H9 (cell line): ENCODE measurements at places on chromosomes 2 and 18.

GRCh38 chr2:84925336-84925723 is 19.9 kb downstream of the TMSB10 start:
- no peak overlapping the region for H3K27ac ChIP-seq
- no peak overlapping the region for H3K4me3 ChIP-seq
- H3K36me3 ChIP-seq: no peaks in the 10 kb centered on the region
- H3K27me3 ChIP-seq: no peaks in the 10 kb centered on the region
- no peak for DNase-seq
- H3K4me1 ChIP-seq: no peaks in the 10 kb centered on the region

DNA sequence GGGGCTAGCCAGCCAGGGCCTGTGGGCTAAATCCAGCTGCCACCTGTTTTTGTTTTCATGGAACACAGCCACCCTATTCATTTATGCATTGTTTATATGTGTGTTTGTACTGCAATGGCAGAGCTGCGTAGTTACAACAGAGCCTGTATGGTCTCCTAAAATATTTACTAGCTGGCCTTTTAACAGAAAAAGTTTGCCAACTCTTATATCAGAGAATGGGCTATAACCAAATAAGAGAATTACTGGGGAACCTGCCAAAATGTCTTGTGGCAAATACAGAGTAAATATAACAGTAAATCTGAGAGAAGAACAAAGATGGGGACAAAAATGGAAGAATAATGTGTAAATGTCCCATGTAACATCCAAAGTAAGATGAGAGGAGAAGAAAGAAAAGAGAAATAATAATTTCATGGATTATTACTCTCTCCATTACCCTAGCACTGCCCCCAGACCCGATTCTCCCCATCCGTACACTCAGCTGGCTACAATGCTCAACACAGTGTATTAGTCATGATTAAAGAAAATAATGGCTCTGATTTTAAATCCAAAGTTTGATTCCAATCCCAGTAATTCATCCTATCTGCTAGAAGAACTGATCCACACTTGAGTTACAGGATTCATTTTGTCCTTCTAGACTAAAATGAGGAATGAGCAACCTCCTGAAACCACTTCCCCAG is 249.3 kb downstream of the LRATD1 start:
- no peak overlapping the region for H3K4me3 ChIP-seq
- H3K4me1 ChIP-seq: no peaks in the 10 kb centered on the region
- no peak for DNase-seq

GRCh38 chr18:31835528-31836133 is 75.0 kb upstream of the SLC25A52 start:
- H3K36me3 ChIP-seq: peaks cover 34% of the 10 kb centered on the region
- no peak for DNase-seq
- H3K4me1 ChIP-seq: no peaks in the 10 kb centered on the region

DNA sequence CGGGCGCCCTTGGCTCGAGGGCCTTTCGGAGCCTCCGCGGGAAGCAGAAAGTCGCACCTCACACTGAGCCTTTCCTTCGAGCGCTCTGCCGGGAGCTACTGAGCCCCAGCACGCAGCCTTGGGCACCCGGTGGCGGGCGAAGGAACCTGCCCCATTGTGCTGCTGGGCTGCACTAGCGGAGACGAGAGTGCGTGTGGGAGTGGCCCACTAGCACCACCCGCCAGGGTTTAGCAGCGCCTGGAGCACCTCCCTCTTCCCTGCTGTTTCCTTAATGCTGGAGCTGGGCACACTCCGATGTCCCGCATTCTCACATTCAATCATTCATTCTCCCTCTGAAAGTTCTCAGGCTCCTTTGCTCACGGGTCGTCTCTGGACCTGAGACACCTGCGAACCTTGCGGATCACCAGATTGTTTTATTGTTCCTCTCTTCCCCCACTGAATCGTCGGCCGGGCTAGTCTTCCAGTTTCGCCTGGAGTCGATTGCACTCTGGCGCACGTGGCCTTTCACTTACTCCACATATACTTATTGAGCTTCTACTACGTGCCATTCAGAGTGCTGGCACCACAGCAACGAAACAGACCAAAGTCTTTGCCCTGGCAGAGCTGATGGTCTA is 8.5 kb upstream of the PAX3 start:
- DNase-seq: peak; percentile 78
- peaks cover 100% of the 10 kb centered on the region for H3K27me3 ChIP-seq
- no peak overlapping the region for H3K27ac ChIP-seq
- no peak overlapping the region for H3K4me3 ChIP-seq
- H3K36me3 ChIP-seq: no peaks in the 10 kb centered on the region; the same call in 2 of the 3 replicates

GRCh38 chr2:233707940-233708644 is 4.6 kb upstream of the UGT1A5 start:
- no peak overlapping the region for H3K4me3 ChIP-seq
- DNase-seq: no peak
- peaks cover 6% of the 10 kb centered on the region; the same call in 1 of the 2 replicates for H3K36me3 ChIP-seq
- no peaks in the 10 kb centered on the region for H3K4me1 ChIP-seq
- no peaks in the 10 kb centered on the region for H3K27me3 ChIP-seq

GRCh38 chr18:55024564-55024963 is 65.3 kb upstream of the CCDC68 start:
- no peak for DNase-seq
- no peaks in the 10 kb centered on the region for H3K27me3 ChIP-seq
- H3K36me3 ChIP-seq: no peaks in the 10 kb centered on the region
- H3K4me1 ChIP-seq: no peaks in the 10 kb centered on the region; the same call in 1 of the 2 replicates

DNA sequence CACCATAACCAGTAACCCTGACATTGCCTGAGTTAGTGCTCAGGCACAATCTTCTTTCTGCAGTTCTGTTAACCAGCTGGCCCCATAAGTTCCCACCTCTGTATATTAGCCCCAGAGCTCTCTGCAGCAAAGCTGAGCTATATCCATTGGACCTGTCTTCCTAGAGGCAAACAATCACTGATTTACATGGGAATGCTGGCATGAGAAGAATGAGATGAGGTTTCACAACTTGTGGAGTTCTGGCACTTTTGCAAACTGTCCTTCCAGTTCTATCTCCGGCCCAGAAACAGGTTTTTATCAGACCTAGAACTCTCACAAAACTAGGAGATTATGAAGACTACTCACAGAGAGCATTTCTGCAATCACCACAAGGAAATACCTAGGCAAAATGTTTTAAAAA is 7.9 kb upstream of the CCBE1 start:
- H3K27ac ChIP-seq: no peak overlapping the region
- peaks cover under 1% of the 10 kb centered on the region; the same call in 1 of the 2 replicates for H3K4me1 ChIP-seq
- no peak overlapping the region for H3K4me3 ChIP-seq

DNA sequence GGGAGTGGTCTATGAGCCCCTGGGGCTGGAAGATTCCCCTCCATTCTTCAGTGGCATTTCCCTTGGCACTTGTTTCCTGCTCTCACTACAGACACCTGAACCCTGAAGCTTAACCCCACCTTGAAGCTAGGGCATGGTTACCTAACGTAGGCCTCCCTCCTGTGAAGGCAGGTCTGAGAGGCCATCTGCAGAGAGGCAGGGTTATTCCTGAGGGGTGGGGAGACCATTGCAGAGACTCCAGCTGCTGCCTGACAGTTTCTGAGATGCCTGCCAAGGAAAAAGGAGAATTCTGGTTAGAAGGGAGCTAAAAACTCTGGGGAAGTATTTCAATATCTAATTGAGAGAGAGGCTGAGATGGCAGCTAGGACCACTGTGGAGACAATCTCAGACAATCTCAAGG is 119.3 kb upstream of the NDUFV2 start:
- H3K4me3 ChIP-seq: no peak overlapping the region
- no peak for DNase-seq
- H3K27me3 ChIP-seq: no peaks in the 10 kb centered on the region
- H3K4me1 ChIP-seq: peaks cover 6% of the 10 kb centered on the region

DNA sequence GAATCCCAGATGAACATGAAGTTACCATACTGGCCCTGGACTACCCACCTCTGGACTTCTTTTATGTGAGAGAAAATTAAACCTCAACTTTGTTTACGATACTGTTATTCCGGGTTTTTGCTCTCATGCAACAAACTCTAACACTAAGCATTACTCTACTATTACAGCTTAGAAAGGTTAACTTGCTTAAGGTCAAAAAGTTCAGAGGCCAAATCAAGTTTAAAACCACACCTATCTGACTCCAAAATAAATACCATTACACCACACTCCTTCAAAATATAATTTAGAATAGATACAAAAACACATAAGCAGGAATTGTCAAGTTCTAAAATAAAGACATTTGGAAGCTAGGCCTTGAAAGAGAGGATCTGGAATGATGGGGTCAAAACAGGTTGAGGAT is 75.0 kb downstream of the DTNB start:
- H3K27me3 ChIP-seq: no peaks in the 10 kb centered on the region
- H3K4me1 ChIP-seq: no peaks in the 10 kb centered on the region
- no peaks in the 10 kb centered on the region for H3K36me3 ChIP-seq
- no peak overlapping the region for H3K27ac ChIP-seq
- no peak for DNase-seq
- H3K4me3 ChIP-seq: no peak overlapping the region
